SK-N-MC (cell line): ENCODE measurements at places on chromosomes 5 and 9.

GRCh38 chr5:43363445-43364152 is 48.6 kb downstream of the CCL28 start:
- no peak for DNase-seq

DNA sequence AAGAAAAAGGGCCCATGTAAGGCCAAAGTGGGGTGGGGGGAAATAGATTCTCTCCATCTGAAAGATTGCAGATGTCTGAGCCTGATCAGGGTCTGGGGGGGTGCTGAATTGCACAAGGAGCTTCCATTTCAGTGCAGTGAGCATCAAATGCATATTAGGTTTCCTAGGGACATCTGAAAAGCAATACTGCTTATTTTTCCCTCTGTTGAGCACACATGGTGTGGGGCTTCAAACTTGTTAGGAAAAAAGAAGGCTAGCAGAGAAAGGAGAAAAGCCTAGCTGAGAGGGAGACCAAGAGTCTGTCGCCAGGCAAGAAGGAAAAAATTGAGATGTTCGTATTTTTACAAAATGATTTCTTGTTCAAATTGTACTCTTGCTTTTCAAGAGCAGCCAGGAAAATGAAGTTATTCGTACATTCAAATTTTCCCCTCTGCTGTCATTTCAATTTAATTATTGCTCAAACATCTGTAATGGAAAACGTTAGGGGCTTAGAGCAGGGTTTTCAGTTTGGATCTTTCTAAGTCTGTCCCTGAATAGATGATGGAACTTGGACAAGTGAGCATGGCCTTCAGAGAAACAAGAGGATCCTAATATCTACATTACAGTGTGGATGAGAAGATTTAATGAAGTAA is 191.9 kb upstream of the GAS1 start:
- no peak for DNase-seq

DNA sequence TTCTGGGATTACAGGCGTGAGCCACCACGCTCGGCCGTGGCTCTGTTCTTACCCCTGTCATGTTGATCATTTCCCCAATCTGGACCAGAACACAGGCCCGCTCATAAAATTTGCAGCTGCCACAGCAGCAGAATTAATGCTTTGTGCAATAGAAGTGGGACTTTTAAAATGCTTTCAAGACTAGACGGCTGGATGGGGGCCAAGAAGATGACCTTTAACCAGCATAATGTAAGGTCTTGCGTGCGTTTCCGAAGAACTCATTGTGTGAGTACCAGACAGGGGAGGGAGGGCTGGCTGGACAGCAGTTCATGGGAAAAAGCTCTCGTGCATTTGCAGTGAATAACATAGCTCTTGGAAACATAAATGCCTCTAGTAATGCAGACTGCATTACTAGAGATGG is 3.5 kb upstream of the WDR38 start:
- no peak for DNase-seq

DNA sequence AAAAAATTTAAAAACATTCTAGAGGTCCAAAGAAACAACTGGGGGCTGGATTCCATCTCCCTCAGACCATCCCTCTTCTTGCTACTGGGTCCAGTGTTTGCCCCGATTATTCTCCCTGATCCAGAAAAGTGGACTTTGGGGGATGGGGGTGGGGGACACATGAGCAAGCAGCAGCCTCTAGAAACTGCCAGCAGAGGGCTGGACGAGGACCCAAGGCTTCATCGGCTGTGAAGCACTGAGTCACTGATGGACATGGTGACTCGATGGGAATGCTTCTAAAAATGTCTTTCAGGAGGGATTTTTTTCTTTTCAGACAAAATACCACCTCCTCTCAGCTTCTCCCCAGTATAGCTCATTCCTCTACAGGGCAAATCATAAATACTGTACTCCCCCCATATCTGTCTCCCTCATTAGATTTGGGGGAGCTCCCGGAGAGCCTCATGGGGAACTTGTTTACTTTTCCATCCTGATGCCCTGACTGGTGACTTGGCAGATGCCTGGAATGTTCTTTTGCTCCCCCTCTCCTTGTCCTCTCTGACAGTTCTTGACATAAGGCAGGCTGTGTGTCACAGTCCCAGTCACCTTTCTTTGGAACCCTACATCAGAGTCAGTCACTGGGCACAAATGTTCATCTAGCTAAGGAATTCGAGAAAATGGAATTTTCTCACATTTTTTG is 67.2 kb upstream of the STC2 start:
- no peak for DNase-seq

- no peak for DNase-seq
Observed at GRCh38 chr5:31853398-31854135, 214.6 kb downstream of the PDZD2 start.

- no peak for DNase-seq
Observed at GRCh38 chr5:96668725-96669124, 6.5 kb downstream of the CAST start.
